ENCODE measurements at places on chromosomes 5 and 9.
A peak's percentile ranks its signal among the peaks of the same experiment; 100 is the strongest.

- no peak for DNase-seq
Measured at GRCh38 chr9:38371495-38371894, 21.0 kb upstream of the ALDH1B1 start.

DNA sequence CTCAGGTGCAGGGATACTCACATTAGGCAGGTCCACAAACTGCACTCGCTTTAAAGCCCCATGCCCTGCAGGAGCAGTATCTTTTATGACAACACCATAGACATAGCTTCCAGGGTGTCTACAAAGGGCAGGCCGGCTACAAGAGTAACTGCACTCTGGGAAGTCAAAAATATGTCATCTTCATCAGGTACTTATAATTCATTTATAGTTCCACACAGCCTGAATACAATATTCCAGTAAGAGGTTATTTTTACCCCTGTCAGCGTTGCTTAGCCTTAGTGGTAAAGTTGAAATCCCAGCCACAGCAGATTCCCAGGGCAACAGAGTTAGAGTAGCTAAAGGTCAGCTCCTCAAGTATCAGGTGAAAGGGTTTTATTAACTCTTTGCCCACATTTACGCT is 82.3 kb upstream of the ITGA2 start:
- DNase-seq, result no peak

DNA sequence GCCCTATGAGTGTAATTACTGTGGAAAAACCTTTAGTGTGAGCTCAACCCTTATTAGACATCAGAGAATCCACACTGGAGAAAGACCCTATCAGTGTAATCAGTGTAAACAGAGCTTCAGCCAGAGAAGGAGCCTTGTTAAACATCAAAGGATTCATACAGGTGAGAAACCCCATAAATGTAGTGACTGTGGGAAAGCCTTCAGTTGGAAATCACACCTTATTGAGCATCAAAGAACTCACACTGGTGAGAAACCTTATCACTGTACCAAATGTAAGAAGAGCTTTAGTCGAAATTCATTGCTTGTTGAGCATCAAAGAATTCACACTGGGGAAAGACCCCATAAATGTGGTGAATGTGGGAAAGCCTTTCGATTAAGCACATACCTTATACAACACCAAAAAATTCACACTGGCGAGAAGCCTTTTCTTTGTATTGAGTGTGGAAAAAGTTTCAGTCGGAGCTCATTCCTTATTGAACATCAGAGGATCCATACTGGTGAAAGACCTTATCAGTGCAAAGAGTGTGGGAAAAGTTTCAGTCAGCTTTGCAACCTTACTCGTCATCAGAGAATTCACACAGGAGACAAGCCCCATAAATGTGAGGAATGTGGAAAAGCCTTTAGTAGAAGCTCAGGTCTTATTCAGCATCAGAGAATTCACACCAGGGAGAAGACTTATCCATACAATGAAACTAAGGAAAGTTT is 9.9 kb downstream of the ZNF189 start:
- DNase-seq, result no peak

DNA sequence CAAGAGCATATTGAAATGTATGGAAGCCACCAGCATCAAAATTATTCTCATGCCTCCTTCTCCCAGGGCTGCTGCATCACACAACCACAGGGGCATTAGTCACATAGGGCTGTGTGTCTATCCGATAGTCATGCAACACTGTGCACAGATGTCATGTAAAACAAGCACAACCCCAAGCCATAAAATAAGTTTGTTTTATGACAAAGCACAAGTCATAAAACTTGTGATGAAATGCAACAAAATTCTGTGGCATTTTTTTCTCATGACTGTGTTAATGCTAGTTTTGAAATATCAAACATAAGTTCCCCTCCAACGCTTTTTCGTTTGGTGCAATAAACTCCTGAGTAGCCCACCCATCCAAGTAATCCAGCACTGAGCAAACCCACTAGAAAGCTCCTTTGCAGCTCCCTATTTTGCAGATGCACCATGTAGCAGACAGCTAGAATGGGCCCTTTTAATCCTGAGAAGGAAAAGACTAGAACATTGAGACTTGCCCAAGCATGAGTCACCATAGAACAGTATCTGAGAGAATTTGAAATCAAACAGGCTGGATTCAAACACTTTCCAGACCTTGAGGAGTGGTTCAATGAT is 93.3 kb upstream of the ZNF366 start:
- DNase-seq, result no peak

- no peak for DNase-seq
Measured at GRCh38 chr5:113450929-113451328, 16.1 kb upstream of the TSSK1B start.

- DNase-seq, result no peak
Measured at GRCh38 chr9:12689233-12689632, 4.0 kb upstream of the TYRP1 start.

GRCh38 chr9:19184144-19184917 is 46.2 kb upstream of the DENND4C start:
- peak; percentile 66 for DNase-seq

DNA sequence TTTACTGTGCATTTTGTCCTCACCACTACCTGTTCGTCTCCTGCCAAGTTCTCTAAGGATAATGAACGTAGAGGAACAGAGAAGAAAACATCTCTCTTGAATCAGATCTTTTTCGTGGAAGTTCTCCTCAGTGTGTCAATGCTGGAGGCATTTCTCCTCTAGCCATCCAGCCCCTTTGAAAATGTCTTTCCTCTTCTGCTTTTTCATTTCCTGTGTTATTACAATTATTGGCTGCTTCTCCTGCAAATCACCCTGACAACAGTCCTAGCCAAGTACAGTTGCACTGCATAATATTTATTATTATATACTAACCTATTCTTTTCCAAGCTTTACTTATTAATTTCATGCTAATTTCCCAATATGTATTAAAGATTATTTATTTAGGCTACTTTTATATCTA is 61.8 kb upstream of the TRPM3 start:
- no peak for DNase-seq

- no peak for DNase-seq
Measured at GRCh38 chr9:6449086-6449485, 36.1 kb downstream of the UHRF2 start.

DNA sequence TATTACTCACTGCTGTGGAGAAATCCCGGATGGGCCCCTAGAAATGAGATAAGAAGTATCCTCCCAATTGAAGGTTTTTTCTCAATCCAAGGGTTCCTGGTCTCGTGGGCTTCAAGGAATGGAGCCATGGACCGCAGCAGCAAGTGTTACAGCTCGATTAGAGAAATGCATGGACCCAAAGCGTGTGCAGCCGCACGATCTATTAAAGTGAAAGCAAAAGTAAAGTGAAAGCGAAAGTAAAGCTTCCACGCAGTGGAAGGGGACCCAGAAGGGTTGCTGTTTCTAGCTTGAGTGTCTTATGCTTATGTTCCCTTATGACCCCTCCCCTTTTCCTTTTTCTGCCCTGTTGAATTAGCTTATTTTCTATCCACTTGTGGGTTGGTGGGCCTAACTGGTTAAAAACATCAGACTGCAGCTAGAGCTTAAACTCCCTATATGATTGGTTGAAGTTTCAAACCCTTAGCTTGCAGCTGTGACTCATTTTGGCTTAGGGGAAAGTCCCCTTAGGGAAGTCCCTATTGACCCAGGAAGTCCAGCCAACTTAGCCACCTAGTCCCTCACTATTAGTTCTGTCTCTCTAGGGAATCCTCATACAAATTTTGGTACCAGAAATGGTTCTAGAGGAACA is 1111.8 kb downstream of the TAF11L14 start:
- DNase-seq, result peak; percentile 16

- no peak for DNase-seq
Measured at GRCh38 chr9:107078061-107078460, 205.0 kb upstream of the RAD23B start.

DNA sequence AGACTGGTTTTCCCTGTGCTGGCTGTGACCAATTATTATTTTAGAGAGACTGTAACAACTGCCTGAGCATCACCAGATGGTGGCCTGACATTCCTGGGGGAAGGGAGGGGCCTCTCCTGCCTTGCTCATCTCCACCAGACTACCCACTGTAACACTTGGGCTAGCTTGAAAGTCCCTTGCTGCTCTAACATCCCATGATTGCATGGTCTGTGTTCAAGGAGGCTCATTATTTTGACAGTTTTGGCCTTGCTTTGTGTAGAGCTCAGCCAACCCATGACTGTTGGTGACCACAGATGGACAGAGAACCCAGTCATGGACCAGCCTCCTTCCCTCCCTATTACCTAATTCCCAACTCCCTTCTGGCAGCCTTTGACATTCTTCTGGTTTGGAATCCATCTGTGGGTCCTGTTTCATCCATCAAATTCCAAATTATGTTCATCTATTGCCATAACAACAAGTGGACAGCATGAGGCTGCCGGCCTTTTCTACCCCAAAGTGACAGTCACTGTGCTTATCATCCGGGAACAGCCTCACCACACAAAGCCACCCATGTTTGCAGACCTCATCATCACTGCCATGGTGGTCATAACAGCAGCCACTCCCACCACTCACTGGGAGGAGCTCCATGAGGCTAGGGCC is 49.0 kb upstream of the ICE1 start:
- no peak for DNase-seq

GRCh38 chr5:57482671-57483106 is at the start of gene ACTBL2:
Gene ACTBL2 (minus strand): TSS chr5:57482811. CDS start chr5:57482707, 104 bp downstream.
- DNase-seq, result no peak

- no peak for DNase-seq
Measured at GRCh38 chr5:89556215-89556913, 673.4 kb upstream of the MEF2C start.

DNA sequence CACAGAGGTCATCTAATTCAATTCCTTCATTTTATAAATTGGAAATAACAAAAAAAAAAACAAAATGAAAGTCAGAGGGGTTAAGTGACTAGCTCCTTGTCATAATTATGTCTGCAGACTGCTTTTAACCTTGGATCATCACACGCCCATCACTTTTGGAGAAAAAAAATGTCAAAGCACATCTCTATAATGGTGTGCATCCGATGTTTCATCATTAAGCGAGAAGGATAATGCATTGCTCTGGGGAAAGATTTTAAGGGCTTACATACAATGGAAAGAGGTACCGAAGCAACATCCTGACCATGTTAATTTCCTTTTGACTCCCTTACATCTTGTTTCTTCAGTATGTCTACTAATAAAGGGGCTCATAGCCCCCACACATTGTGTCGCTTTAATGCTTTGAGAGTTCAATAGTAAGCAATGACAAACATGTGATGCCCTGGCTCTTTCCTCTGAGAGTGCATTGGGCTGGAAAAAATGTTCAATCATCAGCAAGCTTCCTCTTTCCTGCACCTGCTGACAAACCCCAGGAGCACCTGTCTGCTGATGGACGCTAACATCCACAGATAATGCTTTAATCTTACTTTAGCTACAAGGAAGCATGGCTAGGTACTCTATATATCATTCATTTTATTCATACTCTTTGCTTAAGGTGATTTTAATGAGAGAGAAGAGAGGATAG is 242.2 kb downstream of the SMARCA2 start:
- no peak for DNase-seq

GRCh38 chr5:164184158-164184557 is 678.7 kb downstream of the MAT2B start:
- no peak for DNase-seq

Measured in stimulated activated CD4-positive, alpha-beta T cell treated with anti-CD3 and anti-CD28 coated beads, Interleukin-12 subunit alpha, Interleukin-12 subunit beta, amount 100 ng/mL, for 48 hours (primary cell).